ENCODE measurements at places on chromosomes 3 and 15.

GRCh38 chr3:189966843-189967242, 153.9 kb downstream of the P3H2 start:
- no peak for DNase-seq
- H3K36me3 ChIP-seq = no peaks in the 10 kb centered on the region
- no peaks in the 10 kb centered on the region for H3K27me3 ChIP-seq

DNA sequence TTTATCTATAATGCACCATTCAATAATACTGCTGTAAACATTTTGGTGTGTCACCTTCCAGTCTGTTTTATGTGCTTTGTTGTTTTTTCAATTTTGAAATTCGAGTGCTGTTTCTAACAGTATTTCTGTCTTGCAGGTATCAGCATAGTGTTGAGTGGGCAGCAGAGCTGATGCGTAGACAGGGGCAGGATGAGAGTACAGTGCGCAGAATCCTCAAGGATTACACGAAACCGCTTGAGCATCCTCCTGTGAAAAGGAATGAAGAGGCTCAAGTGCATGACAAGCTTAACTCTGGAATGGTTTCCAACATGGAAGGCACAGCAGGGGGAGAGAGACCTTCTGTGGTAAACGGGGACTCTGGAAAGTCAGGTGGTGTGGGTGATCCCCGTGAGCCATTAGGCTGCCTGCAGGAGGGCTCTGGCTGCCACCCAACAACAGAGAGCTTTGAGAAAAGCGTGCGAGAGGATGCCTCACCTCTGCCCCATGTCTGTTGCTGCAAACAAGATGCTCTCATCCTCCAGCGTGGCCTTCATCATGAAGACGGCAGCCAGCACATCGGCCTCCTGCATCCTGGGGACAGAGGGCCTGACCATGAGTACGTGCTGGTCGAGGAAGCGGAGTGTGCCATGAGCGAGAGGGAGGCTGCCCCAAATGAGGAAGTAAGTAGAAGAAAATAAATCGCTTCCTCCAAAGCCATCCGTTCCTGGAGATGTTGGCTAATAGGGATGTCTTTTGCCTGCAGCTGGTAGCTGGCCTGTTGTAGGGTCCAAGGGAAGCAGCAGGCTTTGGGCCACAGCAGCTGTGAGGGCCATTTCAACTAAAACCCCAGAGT, 19.1 kb downstream of the TSEN2 start:
- no peak for DNase-seq
- H3K27ac ChIP-seq = no peak overlapping the region

GRCh38 chr15:36498401-36498800, 81.0 kb upstream of the CDIN1 start:
- no peak for DNase-seq
- H3K4me3 ChIP-seq = no peak overlapping the region
- H3K36me3 ChIP-seq = no peaks in the 10 kb centered on the region
- H3K4me1 ChIP-seq = peaks cover 3% of the 10 kb centered on the region

GRCh38 chr15:60254416-60254815, 143.4 kb downstream of the ANXA2 start:
- no peak overlapping the region for H3K27ac ChIP-seq
- DNase-seq = no peak
- H3K4me3 ChIP-seq = no peak overlapping the region

- peak; percentile 29 for DNase-seq
- H3K27me3 ChIP-seq = no peaks in the 10 kb centered on the region
- no peaks in the 10 kb centered on the region for H3K36me3 ChIP-seq
Observed at GRCh38 chr3:36700537-36701248, 63.7 kb downstream of the DCLK3 start.

- H3K27ac ChIP-seq = no peak overlapping the region
- no peak for DNase-seq
- H3K4me3 ChIP-seq = no peak overlapping the region
- no peaks in the 10 kb centered on the region for H3K4me1 ChIP-seq
- no peaks in the 10 kb centered on the region for H3K27me3 ChIP-seq
- H3K36me3 ChIP-seq = no peaks in the 10 kb centered on the region
Observed at GRCh38 chr3:177883957-177884356, 652.3 kb upstream of the KCNMB2 start.

DNA sequence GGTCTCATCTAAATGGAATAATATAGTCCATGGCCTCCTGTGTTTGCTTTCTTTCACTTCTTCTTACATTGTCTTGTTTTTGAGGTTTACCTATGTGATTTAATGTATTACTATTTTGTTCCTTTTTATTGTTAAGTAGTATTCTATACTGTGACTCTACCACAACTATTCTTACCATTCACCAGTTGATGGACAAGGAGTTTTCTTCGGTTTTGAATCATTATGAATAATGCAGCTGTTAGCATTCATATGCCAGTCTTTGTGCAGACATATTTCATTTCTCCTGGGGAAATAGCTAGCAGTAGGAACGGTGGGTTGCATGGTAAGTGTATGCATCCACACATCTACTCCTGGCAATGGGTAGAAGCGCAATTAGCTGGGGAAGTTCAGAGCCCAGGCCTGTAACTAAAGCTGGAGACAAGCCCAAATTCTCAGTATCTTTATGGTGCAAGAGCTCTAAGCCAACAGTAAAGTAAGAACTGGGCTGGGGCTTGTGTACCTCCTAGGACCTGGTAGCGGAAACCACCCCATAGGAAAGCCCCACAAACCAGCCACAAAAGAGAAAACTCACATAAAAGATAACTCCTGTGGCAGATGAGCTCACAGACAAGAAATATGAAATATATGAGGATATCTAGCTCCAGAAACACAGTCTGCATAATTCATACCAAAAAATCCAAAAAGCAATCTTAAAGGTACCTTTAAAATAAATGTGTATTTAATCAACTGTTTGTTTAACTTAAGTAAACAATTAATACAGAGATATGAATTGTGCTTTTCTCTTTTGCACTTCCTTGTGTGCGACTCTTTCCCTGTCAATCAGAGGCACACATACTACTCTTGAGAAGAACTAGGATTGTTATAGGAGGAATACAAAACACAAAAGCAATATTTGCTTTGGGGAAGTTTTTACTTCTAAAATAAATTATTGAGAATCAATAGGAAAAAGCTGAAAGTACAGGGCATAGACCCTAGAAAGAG, 2.7 kb upstream of the CSTA start:
- H3K27ac ChIP-seq = no peak overlapping the region
- no peaks in the 10 kb centered on the region for H3K27me3 ChIP-seq
- DNase-seq = no peak
- H3K4me1 ChIP-seq = no peaks in the 10 kb centered on the region
- no peak overlapping the region for H3K4me3 ChIP-seq

DNA sequence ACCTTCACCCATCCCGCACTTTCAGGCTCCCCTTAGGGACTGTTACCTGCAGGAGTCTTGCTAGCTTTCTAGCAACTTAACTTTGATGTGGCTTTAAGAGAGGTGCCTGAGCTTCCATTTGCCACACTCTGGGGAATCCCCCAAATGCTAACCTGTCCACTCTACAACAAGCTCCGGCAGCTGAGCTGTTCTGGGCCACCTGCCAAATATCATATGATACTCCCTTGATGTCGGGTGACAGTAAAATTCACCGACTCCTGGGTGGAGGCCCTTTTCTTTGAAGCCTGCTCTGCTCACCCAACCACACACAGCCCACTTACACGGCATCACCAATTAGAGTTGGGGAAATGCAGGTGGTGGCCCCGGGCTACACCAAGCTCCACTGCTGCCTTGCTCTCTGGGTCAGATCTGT, 38.0 kb upstream of the XCR1 start:
- no peaks in the 10 kb centered on the region for H3K27me3 ChIP-seq
- no peaks in the 10 kb centered on the region for H3K4me1 ChIP-seq
- no peak overlapping the region for H3K27ac ChIP-seq
- DNase-seq = no peak
- no peaks in the 10 kb centered on the region for H3K36me3 ChIP-seq

Data from uterus (tissue), 4 donors.